ENCODE measurements at places on chromosomes 1 and 21.

DNA sequence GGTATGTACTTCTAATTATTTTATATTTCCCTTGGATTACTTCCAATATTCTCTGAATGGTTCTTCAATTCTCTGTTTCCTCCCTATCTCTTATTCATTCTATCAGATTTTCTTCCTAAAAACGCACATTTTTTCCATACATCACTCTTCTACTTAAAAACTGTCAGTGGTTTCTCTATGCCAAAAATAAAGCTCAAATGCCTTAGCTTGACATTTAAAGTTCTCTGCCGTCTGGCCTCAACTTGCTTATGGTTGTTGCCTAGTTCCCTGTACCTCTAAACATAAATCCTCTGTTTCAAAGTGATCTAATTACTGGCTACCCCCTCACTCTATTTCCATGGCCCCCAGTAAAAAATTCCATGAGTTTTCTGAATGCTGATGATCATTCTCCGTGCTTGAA lies 671.0 kb upstream of the ADGRL2 start:
- DNase-seq = no peak

- no peak for DNase-seq
Measured at GRCh38 chr21:46142582-46143473, 12.6 kb downstream of the FTCD start.

- DNase-seq = no peak
Measured at GRCh38 chr21:43735236-43736091, 16.5 kb downstream of the PDXK start.

- DNase-seq = no peak
Measured at GRCh38 chr1:76293831-76294230, 219.3 kb downstream of the ST6GALNAC3 start.

GRCh38 chr1:224282140-224282539 lies 47.8 kb downstream of the NVL start:
- no peak for DNase-seq

DNA sequence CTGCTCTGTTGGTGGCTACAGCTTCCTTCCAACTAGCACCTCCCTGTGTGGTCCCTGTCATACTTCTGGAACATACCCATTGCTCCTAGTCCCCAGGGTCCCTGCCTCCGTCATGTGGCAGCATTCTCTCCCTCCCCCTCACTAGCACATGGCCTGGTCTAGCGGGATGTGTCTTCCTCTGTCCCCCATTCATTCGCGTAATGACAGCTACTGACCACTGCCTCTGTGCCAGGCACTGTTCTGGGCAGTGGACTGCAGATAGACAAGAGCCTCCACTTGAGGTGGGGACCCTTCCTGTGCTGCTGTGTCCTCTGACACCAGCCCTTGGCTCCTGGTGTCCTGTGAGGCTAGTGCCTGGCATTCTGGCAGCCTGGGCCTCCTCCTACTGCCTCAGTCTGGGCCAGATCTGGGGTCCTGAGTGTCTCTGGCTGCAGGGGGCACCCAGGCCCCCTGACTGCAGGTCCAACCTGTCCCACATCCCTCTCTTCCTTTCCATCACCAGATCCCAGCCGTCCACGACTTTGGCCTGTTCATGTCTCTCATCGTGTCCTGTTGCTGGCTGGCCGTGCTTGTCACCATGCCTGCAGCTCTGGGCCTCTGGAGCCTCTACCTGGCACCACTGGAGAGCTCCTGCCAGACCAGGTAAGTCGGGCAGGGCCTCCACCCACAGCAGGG lies 38.1 kb downstream of the DISP3 start:
- no peak for DNase-seq

GRCh38 chr1:226574591-226575435 lies 26.2 kb downstream of the STUM start:
- no peak for DNase-seq

- no peak for DNase-seq
Measured at GRCh38 chr21:45177039-45177438, 102.7 kb downstream of the ADARB1 start.

GRCh38 chr1:39258146-39258924 lies 53.8 kb downstream of the MACF1 start:
- peak; percentile 14 for DNase-seq

GRCh38 chr1:216566641-216567205 lies 143.5 kb upstream of the USH2A start:
- DNase-seq = no peak

GRCh38 chr1:154935749-154936554 lies 567 bp downstream of the PMVK start:
- DNase-seq = no peak

DNA sequence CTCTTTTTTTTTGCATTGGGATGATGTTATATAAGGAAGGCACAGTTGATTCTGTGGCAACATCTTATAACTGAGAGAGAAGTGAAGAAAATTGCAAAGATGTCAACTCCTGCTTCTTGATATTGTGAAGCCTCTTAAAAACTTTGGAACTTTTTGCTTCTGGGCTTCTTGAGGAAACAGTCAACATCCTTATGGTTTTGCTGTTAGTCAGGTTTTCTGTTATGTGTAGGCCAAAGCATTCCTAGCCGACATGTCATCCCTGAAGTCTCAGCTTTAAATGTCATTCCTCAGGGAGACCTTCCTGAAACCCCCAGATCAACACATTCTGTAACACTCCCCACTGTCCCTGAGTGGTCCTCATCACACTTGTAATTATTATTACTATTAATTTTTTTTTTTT lies 12.6 kb downstream of the FALEC start:
- no peak for DNase-seq
